DMS153 (cell line): ENCODE measurements at places on chromosomes 1 and 21.

- no peak for DNase-seq
These were observed 202.6 kb downstream of the PTPRC start for GRCh38 chr1:198841477-198841876.

DNA sequence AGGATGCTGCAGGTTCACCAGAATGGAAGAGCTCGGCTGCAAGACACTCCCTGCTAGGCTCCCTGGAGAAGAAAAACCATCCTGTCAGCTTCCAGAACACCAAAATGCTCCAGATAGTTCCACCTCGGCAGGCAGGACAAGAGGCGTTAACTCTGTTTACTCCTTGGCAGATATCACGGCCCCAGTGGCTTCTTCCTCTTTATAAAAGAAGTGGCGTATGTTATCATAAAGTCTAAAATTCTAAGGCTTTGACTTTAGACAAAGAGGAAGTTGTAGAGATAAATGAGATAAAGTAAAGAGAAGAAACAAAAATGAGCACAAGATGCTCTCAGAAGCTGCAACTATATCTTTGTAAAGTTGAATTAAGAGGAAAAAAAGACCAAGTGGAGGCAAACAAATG lies 24.3 kb upstream of the MTF1 start:
- no peak for DNase-seq

DNA sequence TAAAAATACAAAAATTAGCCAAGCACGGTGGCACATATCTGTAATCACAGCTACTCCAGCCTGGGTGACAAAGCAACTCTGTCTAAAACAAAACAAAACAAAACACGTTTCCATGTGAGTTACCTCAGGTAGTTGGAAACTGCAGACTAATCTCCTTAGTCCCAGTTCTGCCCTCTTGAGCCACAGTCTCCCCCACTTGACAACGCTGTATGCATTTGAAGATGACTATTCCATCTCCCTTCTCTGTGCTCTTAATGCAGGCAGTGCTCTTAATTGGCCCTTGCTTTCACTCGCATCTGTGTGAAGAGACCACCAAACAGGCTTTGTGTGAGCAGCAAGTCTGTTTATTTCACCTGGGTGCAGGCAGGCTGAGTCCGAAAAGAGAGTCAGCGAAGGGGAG lies 19.6 kb upstream of the DHCR24 start:
- DNase-seq: no peak

- no peak for DNase-seq
These were observed 214 bp downstream of the NCAM2 start for GRCh38 chr21:20998456-20998789.

- peak; percentile 23 for DNase-seq
These were observed 198.3 kb downstream of the DUSP10 start for GRCh38 chr1:221543529-221544120.

- DNase-seq: no peak
These were observed 198.6 kb downstream of the KIF26B start for GRCh38 chr1:245353411-245353810.

DNA sequence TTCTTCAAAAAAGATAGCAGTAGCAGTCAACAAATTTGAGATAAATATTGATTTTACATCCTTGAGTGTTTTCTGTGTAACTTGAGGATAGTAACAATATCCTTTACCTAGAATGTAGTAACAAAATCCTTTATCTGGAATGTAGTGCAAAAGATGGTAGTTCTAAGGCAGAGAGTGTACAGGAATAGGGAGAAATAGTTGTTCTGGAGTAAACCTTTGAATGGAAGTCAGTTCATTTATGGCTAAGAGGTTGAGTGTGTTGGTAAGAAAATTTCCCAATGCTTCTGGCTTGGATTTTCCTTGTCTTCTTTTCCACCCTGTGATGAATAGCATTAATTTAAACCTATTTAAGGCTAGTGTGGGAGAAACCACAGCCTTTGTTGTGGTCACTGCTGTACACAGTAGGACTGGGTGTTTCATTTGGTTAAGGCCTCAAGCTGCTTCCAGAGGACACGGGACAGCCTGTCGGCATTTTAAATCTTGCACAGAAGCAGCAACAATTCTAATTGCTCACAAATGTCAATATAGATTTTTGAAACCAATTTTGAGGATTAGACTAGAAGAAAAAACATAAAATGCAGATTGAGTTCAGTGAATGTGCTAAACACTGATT lies 11.3 kb downstream of the NFIA start:
- DNase-seq: no peak

- DNase-seq: no peak
These were observed 108.4 kb downstream of the ERG start for GRCh38 chr21:38389896-38390295.

- DNase-seq: peak; percentile 33
These were observed 338.2 kb upstream of the VAMP3 start for GRCh38 chr1:7432900-7433380.
